RPMI7951 (cell line): ENCODE measurements at places on chromosomes 16 and 17. TPM values are rescaled to one million over a fixed set of nuclear protein-coding genes. Genes with fewer than 3 reads are reported as not detected.

FMNL1 gene
- total RNA-seq = 10.3 and 13.1 TPM in 2 replicates

FOXL1 gene
- total RNA-seq = 4.3 and 5.7 TPM in 2 replicates

UTS2R gene
- total RNA-seq = not detected in 2 replicates

ANKS3 gene
- 8.9 and 10.6 TPM in 2 replicates for total RNA-seq
